ENCODE measurements at places on chromosomes 7 and 10.

DNA sequence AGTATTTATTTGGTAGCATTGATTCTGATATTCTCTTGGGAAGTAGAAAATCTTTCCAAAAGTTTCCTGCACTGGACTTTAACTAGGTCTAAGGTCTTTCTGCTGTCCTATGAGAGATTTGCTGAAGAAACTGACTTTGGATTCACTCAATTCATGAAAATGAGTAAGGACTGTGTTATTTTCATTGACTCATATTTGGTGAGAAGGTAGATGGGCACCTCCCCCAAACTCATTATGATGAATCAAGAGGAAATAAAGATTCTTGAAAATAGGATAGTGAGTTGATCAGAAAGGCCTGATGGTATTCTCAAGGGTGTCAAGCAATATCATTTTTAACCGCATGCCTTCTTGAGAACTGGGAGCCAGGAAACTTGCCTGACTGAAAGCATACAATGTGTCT lies 110.3 kb downstream of the RNF133 start:
- DNase-seq = no peak

DNA sequence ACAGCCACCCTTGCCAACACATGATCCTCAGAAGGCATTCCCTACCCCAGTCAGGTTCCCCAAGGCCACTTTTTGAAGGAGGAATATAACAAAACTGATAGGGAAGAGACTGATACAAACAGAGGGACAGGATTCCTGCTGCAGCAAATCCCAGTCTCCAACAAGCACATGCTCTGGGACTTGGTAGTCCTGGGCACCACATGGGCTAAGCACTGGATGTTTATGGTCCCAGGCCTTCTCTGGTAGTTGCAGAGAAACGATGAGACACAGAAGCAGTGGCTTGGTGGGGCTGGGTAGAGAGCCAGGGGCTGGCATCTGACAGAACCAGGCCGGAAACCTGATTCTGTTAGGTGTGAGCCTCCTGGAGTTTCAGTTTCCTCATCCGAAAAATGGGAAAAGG lies 3.2 kb downstream of the VSTM4 start:
- DNase-seq = no peak

DNA sequence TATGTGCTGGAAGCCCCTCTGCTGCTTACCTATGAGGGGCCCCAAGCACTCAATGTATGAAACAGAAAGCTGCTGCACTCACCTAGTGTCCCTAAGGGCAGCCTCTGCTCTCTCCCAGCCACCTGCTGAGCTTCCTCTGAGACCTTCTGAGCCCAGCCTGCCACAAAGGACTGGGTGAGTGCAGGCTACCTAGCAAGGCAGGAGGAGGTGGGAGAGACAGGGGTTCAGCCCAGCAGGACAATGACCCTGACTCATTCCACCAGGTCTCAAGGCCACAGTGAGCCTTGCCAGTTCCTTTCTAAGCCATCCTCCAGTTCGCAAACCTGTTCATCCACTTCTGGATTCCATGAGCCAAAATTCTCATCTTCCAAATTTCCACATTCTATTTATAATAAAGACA lies 16.3 kb downstream of the VOPP1 start:
- no peak for DNase-seq

DNA sequence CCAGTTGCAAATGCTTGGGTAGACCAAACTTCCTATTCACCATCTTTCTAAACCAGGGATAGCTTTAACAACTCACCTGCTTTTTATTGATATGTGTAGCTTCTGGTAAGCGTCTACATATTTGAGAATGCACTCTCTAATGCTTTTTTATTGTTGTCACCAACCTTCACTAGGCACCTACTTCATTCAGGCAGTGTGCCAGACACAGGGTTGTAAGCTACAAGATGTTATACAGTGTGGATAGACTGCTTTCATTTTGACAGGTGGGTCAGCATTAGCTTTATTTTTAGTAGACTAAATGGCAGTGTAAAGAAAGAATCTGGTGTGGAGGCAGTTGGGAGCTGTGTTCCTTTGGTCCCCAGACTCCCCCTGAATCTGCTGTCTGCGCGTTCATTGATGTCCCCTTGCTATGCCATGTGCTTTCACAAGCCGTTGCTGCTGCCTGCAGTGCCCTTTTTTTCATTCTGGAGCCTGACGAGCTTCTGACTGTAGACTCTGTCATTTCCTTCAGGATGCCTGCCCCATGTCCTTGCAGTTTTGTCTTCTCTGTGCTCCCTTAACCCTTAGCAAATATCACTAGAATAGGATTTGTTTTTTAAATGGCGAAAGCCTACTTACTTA lies 32.1 kb downstream of the NRF1 start:
- no peak for DNase-seq

DNA sequence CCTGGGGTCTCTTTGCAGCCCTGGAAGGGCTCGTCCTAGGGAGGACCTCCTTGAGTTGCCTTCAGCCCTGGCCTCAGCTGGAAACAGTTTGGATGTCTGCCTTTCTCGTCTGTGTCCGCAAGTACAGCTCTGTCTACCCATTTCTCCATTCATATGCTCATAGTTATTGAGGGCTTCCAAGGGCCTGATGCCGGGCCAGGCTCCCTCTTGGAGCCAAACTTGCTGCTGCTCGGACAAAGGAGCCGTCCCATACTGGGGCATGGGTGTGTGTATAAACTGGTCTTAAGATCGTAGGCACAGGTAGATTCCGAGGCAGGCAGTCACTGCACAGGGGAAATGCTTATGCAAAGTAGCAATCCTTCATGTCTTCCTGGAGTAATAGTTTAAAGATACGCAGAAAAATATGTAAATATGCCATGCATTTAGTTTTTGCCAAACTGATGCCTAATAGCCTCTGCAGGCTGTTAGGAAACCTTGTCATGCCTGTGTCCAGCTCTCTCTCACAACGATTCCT lies 117.0 kb upstream of the BTBD16 start:
- no peak for DNase-seq

DNA sequence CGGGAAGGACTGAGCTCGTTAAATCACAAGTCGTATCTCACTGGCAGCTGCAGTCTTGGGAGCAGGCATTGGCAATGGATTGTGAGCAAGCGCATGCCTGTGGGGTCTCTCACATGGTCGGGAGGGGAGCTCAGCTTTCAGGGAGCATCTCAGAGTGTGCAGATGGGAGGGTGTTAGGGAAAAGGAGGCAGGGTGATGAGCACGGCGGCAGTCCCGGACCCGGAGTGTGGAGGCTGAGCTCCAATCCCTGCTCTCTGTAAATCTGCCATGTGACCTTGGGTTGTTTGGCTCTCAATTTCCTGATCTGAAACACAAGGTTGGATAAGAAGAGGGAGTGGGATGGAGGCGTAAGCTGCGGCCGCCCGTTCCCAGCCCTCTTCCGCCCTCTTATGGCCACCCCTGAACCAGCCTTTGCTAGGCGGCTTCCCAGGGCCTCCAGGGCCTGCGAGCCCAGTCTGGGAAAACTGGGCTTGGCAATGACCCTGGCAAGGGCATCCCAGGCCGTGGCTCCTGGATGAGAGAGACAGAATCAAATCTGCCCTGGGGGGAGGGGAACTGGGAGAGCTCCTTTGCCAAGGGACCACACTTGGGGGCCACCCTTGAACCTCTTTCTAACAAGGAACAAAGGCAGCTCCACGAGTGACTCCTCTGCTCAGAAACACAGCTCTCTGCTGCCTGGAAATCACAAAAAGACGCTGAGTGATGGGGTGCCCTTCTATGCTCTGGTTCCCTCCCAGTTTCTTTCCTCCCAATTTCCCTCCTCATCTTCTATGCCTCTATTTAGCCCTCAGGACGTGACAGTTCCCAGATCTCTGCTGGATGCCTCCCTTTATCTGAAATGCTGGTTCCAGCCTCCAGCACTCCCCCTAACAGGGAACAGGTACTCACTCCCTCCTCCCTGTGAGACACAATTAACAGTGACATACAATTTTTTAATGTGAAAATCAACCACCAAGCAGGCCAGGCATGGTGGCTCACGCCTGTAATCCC lies 41.7 kb upstream of the LOXL4 start:
- DNase-seq = peak; percentile 5

DNA sequence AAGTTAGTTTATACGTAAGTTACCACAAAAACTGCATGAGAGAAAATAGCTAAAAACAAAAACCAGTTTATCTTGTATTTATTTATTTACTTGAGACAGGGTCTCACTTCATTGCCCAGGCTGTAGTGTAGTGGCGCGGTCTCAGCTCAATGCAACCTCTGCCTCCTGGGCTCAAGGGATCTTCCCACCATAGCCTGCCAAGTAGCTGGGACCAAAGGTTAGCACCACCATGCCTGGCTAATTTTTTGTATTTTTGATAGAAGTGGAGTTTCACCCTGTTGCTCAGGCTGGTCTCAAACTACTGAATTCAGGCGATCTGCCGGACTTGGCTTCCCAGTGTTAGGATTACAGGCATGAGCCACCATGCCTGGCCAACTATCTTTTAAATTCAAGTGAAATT lies 277.4 kb downstream of the PLXDC2 start:
- DNase-seq = no peak

DNA sequence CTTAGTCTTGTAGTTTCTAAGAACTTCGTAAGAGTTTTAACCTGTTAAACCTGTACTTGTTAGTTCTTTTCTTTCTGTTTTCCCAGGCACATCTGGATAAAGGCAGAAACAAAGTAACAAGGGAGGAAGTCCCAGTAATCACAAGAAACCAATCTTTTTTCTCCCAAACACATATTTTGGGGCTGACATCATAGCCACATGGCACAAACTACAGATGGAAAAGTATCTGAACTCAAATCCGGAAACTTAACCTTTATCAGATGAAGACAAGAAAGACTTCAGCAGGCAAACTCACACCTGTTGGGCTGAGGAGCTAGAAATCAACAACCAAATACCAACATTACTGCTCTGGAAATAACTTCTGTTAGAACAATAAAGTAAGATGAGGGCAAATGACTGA lies 67.1 kb downstream of the CUBN start:
- DNase-seq = no peak

DNA sequence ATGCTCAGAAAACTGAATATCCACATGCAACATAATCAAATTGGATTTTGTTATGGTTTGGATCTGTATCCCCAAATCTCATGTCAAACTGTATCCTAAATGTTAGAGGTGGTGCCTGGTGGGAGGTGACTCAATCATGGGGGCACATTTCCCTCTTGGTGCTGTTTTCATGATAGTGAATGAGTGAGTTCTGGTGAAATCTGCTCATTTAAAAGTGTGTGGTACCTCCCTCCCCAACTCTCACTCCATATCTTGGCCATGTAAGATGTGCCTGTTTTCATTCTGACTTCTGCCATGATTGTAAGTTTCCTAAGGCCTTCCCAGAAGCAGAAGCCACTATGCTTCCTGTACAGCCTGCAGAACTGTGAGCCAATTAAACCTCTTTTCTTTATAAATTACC lies 239.6 kb upstream of the KLF14 start:
- no peak for DNase-seq

DNA sequence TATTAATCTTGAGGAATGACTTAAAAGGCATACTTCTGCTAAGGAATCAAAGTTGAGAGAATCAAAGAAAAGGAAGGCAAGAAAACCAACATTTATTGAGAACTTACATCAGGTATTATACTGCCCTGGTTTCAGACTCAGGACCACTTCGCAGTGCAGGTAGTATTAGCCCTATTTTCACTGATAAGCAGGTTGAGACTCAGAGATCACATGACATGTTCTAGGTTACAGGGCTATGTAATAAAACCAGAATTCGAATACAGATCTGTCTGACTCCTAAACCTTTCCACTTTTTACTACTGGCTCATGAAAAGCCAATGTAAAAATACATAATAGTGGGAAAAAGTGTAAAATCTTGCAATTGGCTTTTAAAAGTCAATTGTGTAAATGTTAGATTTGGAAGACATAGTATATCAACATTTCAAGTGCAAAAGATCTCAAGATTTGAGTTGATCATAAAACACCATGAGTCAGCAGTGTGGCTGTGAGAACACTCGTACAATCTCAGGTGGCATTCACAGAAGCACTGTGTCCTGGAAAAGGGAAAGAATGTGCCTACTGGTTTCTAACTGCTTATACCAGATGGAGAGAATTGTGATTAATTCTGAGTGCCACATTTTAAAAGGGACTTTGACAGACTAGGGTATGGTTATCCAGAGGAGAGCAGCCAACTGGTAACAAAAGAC lies 195.8 kb upstream of the MKLN1 start:
- DNase-seq = no peak

- no peak for DNase-seq
Observed at GRCh38 chr7:28986028-28986764, 28.1 kb upstream of the TRIL start.

DNA sequence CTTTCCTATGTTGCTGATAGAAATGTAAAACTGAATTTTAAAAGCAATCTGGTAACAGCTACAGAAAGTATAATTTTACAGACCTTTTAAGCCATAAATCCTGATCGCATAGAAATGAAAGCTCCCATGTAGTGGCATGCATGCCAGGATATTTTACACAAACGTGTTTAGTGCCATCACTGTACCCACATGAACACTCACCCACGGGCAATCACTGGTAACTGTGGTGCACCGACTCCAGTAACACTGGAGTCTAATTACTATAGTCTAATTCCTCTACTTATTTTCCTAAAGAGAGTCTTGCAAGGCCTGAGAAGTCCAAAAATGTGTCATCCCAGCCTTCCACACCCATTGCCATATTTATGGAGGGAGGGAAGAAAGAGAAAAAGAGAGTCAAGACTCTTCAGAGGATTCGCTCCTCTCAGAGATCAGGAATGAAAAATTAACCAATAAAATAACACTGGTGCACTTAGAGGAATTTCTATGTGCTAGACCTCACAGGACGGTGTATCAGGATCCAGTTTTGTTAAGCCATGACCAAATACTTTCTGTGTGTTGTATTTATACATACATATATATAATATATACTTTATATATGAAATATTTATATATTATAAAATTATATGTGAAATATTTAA lies 48.9 kb upstream of the AKR1C1 start:
- no peak for DNase-seq
